ENCODE measurements at places on chromosomes 12 and 14.

- no peak for DNase-seq
These were observed 338.4 kb downstream of the FUT8 start for GRCh38 chr14:65750906-65751305.

- DNase-seq: no peak
These were observed 374.4 kb upstream of the E2F7 start for GRCh38 chr12:77439749-77440148.

GRCh38 chr12:71780237-71780822 lies 25.7 kb downstream of the RAB21 start:
- DNase-seq: no peak

GRCh38 chr14:101473795-101474562 lies 87.3 kb upstream of the DIO3 start:
- no peak for DNase-seq

- no peak for DNase-seq
These were observed 76.3 kb downstream of the COX16 start for GRCh38 chr14:70283156-70283555.

DNA sequence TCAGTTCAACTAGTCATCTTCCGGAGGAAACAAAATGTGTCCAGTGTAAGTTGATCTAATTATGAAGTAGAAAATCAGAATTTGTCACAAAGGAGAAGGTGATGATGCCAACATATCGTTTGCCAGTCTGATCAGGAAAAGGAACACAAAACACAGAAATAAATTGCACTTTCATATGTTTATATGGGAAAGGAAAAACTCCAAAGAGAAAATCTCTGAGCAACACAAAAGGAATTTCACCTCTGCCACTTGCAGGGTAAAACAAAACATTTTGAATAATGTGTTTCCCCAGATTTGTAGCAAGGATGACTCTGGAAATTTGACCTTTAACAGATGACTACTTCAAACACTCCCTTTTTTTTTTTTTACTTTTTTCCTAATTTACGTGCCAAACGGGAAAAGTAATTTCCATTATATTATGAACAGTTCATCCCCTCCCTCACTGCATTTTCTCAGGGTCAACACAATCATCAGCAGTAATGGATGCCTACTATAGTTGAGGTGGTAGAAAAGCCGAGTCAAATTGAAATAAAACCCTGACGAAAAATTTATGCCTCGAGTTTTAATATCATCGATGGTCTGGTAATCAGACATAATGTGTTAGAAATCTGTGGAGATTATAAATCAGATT lies 25.6 kb downstream of the MGAT4C start:
- DNase-seq: no peak

GRCh38 chr14:99769123-99769522 lies 24.1 kb upstream of the EML1 start:
- no peak for DNase-seq

DNA sequence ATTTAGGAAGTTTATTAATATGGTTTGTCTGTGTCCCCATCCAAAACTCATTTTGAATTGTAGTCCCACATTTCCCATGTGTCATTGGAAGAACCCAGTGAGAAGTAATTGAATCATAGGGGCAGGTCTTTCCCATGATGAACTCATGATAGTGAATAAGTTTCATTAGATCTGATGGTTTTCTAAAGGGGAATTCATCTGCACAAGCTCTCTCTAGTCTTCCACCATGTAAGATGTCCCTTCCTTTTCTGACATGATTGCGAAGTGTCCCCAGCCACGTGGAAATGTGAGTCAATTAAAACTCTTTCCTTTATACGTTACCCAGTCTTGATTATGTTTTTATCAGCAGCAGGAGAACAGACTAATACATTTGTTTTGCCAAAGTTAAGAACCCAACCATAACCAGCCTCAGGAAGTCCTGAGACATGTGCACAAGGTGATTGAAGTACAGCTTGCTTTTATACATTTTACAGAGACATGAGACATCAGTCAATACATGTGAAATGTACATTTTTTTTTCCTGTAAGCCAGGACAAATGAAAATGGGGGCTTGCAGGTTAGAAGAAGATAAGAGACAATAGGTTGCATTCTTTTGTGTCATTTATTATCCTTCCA lies 1136.7 kb downstream of the TMEM121 start:
- no peak for DNase-seq

DNA sequence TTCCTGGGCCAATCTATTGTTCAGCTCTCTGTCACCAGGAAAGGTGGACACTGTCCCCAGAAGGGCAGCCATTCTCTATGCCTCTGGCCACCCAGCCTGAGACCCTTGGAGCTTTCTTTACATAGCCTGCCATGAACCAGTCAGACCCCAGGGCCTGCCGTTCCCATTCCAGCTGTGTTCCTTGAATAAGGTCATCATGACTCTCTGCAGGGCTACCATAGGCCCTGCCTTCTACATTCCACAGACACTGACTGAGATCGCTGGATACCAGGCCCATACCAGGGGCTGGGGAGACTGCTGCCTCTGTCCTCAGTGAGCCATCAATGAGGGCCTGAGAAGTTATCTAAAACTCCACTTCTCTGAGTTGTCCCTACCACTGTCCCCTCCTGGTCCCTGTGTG lies 75.5 kb downstream of the SYNE3 start:
- DNase-seq: no peak

DNA sequence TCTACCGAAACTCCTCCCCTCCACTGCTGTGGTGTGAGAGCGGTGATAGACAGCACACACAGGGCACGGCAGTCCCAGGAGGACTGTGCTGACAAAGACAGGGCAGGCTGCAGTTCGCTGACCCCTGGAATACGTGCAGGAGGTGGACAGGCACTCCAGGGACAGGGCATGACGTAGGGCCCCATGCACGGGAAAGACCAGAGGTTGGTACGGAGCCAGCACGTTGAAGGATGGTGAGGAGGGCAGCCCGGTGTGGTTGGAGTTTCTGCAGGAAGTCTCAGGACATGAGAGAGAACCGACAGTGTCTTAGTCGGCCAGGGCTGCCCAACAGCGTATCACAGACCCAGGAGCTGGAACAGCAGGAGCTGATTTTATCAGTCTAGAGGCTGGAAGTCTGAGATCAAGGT lies 254.2 kb upstream of the FKBP4 start:
- no peak for DNase-seq

DNA sequence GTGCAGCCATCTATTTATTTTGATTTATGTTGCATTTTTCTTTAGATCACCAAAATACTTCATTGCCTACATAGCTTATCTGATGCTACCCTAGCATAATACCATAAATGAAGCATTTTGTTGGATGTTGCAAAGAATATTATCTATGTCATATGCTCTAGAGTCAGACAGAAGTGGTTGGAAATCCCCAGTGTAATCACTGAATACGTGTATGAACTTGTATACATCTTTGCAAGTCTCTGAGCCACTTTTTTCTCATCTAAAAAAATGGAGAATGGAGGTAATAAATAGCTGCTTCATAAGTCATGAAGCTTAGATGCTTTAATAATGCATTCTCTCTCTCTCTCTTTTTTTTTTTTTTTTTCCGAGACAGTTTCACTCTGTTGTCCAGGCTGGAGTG lies 18.5 kb downstream of the EVL start:
- no peak for DNase-seq

DNA sequence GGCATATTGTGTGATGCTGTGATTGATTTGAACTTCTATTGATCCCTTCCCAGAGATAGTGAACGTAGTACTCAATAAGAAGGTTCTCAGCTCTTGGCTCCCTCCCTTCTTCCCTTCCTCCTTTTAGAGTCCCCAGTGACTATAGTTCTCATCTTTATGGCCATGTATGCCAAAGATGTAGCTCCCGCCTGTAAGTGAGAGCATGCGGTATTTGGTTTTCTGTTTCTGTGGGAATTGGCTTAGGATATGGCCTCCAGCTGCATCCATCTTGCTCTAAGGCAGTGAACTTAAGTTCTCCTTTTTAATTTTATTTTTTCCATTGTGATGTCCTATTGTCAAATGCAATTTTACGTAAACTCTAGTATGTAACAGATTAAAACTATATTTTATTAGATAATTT lies 109.5 kb downstream of the AEBP2 start:
- DNase-seq: no peak

Data from AG09319 (cell line).